Activated T-helper 1 cell treated with anti-CD3 and anti-CD28 coated beads, Interleukin-12 subunit alpha, Interleukin-12 subunit beta, Interleukin-2, Interleukin-4 antibody, amounts not matched to agents 30 ng/mL and 10 ng/mL and 1 ng/mL, durations not matched to agents 14 hours and 24 hours and 36 hours (primary cell): ENCODE measurements at places on chromosomes 7 and 10. TPM values are rescaled to one million over a fixed set of nuclear protein-coding genes. Genes with fewer than 3 reads are reported as not detected.

C10orf143 gene
- total RNA-seq = 3.3 and 3.6 TPM in 2 replicates

- no peak overlapping the region for H3K4me3 ChIP-seq
- no peak overlapping the region for H3K27ac ChIP-seq
- H3K27me3 ChIP-seq = peaks cover 35% of the 10 kb centered on the region
- DNase-seq = no peak
- no peaks in the 10 kb centered on the region for H3K4me1 ChIP-seq
- no peaks in the 10 kb centered on the region for H3K36me3 ChIP-seq
These were observed 206.6 kb downstream of the SKAP2 start for GRCh38 chr7:26657686-26658388.

- H3K36me3 ChIP-seq = no peaks in the 10 kb centered on the region
- peaks cover 37% of the 10 kb centered on the region for H3K4me1 ChIP-seq
- DNase-seq = no peak
- no peak overlapping the region for H3K4me3 ChIP-seq
- H3K27ac ChIP-seq = no peak overlapping the region
- H3K27me3 ChIP-seq = no peaks in the 10 kb centered on the region
These were observed 7.5 kb upstream of the ZC3HAV1 start for GRCh38 chr7:139116999-139117398.

TAS2R41 gene
- not detected in 2 replicates for total RNA-seq

DNA sequence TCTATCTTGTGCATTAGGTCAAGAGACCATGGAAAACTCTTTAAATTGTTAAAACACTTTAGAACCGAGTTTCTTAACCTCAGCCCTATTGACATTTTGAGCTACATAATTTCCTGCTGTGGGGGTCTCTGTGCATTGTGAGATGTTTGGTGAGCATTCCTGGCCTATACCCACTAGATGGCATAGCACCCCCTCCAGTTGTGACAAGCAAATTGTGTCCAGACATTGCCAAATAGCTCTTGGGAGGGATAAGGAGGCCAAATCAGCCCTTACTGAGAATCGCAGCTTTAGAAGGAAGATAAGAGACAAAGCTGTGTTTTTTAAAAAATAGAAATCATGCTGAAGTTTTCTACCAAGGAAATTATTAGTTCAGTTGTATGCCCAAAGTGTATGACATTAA, 1158.5 kb upstream of the C7orf33 start:
- H3K36me3 ChIP-seq = no peaks in the 10 kb centered on the region
- no peaks in the 10 kb centered on the region for H3K4me1 ChIP-seq
- H3K27ac ChIP-seq = no peak overlapping the region
- DNase-seq = no peak
- no peak overlapping the region for H3K4me3 ChIP-seq

DNA sequence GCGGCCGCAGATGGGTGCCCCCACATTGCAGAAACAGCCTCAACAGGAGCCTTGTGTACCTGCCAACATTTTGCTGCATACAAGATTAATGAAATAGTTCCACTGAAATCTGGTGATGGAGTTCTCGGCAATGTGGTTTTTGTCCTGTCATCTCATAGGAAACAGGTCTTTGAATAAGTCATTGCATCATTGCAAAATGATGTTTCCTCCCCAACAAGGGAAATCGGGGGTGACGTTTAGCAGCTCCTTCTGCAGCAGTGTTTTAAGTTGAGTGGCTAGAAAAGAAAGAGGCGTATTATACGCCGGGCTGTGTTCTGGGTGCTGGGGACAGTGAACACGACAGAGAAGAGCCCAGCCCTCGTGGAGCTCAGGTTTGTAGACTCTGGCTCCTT, 177.0 kb downstream of the PRKAG2 start:
- H3K4me3 ChIP-seq = no peak overlapping the region
- no peak overlapping the region for H3K27ac ChIP-seq
- no peaks in the 10 kb centered on the region for H3K36me3 ChIP-seq

DNA sequence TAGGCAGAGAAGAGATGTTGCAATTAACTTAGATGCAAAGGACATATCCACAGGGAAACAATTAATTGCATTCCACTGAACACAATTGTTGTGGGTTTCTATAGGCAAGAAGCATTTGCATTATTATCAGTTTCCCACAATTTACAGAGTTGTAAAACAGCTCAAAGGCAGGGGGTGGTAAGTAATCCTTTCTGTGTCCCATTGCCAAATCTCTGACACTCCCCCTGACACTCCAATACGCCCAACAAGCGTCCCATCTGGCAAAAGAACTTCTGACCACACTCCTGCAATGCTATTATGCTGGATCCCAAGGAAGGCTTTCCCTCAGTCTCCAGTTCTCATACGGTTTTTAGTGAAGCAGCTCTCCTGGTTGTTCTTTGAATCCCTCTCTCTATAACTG, 179.8 kb downstream of the CXCL12 start:
- H3K27me3 ChIP-seq = no peaks in the 10 kb centered on the region
- H3K4me1 ChIP-seq = no peaks in the 10 kb centered on the region
- H3K27ac ChIP-seq = no peak overlapping the region
- H3K36me3 ChIP-seq = no peaks in the 10 kb centered on the region
- no peak for DNase-seq

GRCh38 chr7:98202367-98203195, 8.7 kb upstream of the BHLHA15 start:
- peak overlapping the region; percentile 56 for H3K4me3 ChIP-seq
- H3K36me3 ChIP-seq = peaks cover 27% of the 10 kb centered on the region
- H3K27me3 ChIP-seq = no peaks in the 10 kb centered on the region

SNCG gene
- 0.49 and 0.56 TPM in 2 replicates for total RNA-seq

DNA sequence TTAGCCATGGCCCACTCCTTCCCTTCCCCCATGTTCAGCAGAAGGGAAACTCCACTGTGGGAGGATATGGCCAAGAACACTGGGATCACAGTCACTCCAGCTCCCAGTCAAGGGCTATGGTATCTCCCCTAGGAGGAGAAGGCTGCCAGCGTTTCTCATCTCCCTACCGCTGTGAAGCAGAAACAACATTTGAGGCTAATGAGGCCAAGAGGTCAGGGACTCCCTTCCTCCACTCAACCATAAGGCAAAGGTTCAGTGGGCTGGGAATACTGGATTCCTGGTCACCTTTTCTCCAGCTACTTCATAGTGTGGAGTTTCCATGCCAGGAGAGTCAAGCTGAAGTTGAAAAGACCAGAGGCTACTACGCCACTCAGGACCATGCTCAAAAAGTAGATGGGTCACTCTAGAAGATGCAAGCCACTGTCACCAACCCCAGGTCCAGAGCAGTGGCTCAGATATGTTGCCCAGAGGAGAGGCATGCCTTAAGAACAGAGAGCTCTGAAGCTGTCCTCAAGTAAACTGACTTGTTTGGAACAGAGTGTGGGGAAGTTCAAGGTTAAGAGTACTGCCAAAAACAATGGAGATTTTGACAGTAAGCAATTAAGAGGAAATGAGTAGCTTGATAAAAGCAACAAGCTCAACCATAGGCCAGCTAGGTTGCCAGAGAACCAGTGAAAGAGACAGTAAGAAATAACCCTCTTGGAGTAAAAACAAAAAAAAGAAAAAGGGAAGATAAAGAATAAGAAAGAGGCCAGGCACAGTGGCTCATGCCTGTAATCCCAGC, 3.8 kb upstream of the TMEM140 start:
- peaks cover 28% of the 10 kb centered on the region for H3K4me1 ChIP-seq
- no peak for DNase-seq
- no peaks in the 10 kb centered on the region for H3K36me3 ChIP-seq

GRCh38 chr7:2959103-2959680, 84.5 kb downstream of the CARD11 start:
- DNase-seq = no peak
- peak overlapping the region; percentile 86 for H3K27ac ChIP-seq
- peaks cover 55% of the 10 kb centered on the region for H3K36me3 ChIP-seq
- H3K4me1 ChIP-seq = peaks cover 71% of the 10 kb centered on the region

HMX2 gene
- not detected in 2 replicates for total RNA-seq

DNA sequence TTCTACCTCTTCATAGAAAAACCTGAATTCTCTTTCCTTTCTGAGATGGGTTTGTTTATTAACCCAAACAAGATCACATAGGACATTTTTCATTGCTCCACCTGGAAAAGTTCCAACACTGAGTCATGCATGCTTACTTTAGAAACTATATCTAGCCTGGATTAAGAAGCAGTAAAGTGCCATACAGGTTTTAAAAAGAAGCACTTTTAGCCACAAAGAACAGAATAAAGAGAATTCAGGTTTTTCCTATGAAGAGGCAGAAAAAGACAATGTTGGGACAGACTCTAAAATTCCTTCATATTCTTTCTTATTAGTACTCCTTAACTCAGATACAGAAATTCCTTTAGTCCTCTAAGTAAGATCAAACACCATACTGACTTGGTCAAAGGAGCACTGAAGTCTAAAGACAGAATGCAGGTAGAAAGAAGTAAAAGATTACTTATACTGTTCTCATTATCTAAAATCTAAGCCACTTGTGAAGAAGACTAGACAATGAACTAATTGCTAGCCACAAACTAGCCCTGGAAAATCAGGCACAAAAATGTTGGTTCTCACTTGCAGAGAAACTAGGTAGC, 241.3 kb downstream of the ANK3 start:
- H3K27ac ChIP-seq = no peak overlapping the region
- DNase-seq = no peak

DNA sequence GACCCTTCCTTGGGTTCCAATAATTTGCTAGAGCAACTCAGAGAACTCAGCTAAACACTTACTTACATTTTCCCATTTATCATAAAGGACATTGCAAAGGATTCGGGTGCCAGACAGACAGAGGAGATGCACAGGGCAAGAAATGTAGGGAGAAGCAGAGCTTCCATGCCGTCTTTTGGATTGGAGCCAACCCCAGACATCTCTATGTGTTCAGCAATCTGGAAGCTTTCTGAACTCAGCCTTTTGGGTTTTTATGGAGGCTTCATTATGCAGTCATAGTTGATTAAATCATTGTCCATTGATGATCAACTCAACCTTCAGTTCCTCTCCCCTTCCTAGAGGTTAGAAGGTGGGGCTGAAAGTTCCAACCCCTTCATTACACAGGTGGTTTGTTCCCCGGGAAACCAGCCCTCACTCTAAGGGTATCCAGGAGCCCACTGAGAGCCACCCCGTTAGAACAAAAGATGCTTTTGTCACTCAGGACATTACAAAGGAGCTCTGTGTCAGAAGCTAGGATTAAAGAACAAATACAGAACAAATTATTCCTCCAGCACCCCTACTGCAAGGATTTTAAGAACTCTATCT, 211.9 kb upstream of the VSTM2A start:
- H3K27me3 ChIP-seq = no peaks in the 10 kb centered on the region
- no peak overlapping the region for H3K4me3 ChIP-seq
- H3K36me3 ChIP-seq = no peaks in the 10 kb centered on the region

FKBP9 gene
- 0.52 and 2.4 TPM in 2 replicates for total RNA-seq
